ENCODE measurements at places on chromosomes 7 and 10.

DNA sequence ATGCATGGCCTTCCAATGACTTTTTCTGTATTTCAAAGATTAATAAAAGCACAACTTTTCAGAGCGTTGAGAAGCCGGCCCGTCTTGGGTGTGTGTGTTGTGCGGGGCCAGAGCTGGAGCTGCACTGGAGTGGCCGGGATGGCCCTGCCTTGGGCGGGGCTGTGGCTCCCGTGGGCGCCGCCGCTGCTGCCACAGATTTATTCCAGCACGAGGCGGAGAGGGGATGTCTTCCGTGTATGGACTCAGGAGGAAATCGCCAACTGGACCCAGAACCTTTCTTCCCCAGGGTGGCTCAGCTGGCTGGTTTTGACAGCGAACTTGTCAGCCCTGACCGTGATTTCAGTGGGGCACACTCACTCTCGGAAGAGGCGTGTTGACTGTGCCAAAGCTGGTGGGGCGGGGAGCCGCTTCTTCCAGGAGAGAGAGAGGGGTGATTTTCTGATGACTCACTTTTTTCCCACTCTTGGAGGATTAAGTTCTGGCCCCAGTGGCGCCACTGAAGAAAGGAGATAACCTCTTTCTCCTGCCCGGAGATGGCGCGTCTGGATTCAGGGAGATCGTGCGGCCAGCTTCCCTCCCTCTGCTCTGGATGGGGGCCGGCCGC lies 72.4 kb downstream of the DNAJB6 start:
- no peak for DNase-seq

GRCh38 chr10:67861750-67862432 lies 22.6 kb upstream of the SIRT1 start:
- no peak for DNase-seq

- DNase-seq: peak; percentile 44
These were observed 51.4 kb downstream of the C10orf67 start for GRCh38 chr10:23293145-23293724.

DNA sequence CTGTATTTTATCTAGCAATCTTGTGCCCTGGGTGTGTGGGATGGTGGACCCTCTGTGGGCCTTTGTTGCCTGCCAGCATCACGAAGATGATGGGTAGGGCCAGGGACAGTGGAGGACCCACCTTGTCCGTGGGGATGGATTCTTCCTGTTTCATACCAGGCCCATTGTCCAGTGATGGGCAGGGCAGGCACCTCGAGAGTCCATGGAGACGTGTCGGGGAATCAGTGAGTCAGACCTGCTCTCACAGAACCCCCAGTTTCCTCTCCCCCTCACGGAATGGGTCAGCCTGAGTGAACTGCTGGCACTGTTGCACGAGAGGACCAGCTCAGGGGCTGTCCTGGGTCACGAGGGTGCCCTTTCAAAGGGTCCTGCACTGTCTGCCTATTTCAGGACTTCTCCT lies 401.2 kb downstream of the RPS24 start:
- DNase-seq: no peak

DNA sequence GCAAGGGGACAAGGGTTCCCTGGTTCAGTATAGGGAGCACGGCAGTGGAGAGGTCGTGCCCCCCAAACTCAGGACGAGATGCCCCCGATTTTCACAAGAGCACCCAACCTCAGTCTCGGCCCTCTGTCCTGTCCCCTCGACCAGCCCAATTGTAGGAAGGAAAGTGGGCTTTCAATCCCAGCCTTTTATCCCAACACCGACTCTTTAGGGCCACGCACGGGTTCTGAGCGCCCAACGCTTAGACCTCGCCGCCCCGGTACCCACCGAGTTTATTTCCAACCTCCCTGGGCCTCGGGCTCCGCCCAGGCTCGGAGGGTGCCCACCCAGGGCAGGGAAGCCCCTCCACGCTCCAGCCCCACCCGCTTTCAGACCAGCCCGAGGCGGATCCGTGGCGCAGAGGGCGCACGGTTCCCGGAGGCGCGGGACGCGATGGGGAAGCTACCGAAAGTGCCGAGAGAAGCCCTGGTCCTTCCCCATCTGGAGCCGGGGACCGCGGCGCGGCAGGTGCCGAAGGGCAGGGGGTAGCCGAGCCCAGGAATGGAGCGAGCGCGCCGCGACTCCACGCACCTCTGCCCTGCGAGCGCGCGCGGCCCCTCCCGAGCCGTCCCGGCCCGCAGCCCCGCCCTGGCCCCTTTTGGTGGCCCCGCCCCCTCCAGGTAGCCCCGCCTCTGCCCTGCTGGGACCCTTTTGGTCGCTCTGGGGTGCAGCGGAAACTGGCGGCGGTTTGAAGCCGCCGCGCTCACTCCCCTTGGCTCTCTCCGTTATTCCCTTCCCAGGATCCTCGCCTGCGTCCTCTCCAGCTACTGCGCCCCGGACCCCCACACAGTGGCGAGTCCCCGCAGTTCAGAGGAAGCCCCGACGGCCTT lies 20.4 kb downstream of the GRID2IP start:
- peak; percentile 67 for DNase-seq

DNA sequence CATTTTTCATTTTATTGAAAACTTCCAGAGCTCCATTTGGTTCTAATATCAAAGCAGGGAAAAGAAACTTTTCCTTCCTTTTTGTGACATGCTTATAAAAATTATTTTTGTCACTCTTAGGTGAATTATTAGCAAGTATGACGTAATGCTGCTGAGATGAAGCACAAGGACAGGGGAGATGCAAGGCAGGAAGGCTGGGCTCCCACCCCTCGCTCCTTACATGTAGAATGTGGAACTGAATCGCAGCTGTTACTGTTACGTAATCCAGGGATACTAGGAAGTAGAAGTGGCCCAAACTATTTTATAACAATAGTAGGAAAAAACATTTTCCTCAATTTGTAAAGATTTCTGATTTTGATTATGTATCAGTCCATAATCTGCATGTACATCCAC lies 17.1 kb upstream of the GTPBP4 start:
- no peak for DNase-seq

DNA sequence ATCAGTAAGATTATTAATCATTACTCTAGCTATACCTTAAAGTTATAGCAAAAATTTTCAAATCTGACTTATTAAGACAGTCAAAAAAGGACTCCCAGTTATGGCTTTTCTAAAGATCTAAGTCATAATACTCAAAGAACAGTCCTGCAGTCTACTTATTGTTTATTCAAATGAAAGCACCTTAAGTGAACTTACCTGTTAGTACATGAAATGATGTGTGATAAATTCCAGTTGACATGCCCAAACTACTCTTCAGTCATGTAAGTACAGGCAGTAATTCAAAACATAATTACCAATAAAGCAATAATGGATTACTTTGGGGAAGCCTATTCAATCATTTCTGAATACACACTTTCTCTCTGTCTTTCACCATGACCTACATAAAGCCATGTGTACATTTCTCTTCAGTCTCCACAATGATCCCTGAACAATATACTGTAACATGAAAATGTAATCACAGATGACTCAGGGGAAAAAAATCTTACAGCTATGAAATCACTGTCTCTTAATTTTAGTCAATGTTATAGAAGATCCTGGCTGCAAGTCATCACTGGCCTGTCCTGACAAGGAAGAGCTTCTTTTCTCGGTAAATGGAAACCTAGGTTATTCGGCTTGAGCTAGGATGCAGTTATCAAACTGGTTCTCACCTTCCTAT lies 420.7 kb upstream of the LRRTM3 start:
- no peak for DNase-seq

DNA sequence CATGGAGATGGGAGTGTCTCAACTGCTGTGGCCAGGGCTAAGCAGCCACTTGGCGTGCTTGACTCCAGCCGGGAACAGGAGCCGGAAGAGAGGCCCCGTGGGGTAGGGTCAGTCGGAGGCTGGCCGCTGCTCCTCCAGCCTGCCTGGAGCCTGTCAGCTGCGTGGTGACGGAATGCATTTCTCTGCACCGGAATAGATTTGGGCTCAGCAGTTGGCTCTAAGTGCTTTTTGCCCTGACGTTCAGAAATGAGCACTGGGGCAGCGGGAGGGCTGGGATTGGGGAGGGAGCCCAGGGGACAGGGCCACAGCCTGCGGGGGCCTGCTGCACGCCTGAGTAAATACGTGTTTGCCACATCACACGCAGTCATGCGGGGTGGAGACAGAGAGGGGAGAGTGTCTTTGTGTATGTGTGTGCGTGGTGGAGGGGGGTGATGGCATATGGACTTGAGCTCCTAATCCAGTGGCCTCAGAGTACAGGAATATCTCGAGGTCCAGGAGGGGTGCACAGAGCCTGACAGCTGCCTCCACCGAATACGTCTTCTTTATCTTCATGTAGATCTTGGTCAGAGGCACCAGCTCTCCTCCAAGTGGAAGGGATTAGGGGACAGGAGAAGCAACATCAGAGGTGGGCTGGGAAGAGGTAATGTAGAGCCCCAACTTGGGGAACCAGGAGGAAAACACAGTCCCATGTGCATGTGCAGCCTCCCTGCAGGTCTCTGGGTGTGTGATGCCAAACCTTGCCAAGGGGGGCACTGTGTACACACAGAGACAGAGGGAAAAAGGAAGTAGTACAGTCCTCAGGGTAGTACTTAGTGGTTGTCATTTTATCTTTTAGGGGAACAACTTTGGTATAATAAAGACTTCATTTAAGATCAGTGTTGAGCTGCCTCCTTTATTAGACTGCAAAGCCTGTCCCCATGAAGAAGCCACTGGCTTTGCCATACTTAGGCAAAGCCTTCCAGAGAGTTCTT lies 151.4 kb downstream of the CDH23 start:
- peak; percentile 91 for DNase-seq

GRCh38 chr7:138116892-138117291 lies 40.6 kb downstream of the AKR1D1 start:
- DNase-seq: no peak

DNA sequence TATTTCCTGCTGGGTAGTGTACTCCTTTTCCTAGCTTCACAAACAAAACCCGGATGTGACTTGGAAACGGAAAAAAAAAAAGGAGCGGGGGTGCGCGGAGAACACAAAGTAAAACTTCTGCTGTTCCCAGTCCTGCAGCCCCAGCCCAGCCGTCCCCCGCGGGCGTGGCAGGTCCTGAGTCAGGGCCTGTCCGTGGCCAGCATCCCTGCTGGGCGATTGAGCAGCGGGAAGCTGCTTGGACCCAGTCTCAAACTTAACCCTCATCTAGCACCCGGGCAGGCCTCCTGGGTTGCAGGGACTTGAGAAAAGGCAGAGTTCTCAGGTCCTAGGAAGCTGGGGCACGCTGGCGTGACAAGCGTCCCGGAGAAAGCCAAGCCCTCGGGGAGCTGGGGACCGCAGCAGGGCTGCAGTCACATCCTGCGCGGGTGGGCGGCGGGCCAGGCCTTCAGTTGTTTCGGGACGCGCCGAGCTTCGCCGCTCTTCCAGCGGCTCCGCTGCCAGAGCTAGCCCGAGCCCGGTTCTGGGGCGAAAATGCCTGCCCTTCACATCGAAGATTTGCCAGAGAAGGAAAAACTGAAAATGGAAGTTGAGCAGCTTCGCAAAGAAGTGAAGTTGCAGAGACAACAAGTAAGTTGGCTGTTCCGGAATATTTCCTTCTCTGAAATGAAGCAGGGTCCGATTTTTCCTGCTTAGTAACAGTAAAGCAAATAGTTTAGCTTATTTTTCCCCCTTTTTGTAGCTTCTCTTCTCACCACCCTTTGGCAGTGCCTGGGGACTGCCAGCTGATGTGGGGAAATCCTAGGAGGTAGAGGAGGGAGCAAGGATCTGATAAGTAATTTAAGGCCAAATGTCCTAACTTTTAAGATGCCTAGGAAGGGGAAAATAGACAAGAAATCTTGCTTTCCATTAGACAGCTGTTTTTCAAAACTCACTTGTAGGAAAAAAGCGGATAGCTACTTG lies at the start of gene GNG11:
Gene GNG11 (plus strand): TSS at position 129 of the 960 bp plus-strand sequence. CDS start 403 bp downstream, at position 532.
- DNase-seq: no peak

DNA sequence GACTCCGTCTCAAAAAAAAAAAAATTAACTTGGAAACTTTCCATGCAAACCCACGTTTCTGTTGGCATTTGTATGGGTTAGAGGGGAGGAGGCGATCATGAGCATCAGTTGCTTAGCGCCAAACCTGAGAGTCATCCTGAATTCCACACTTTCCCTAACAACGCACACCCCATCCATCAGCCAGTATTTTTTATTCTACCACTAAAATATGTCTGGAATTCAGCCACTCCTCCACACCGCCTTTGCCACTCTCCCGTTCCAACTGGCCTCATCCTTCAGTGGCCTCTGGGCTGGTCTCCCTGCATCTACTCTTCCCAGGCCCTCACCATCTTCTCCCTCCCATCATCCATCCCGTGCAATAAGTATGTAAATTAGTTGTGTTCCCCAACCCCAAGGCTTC lies 4.7 kb upstream of the LMBR1 start:
- no peak for DNase-seq

GRCh38 chr7:55052081-55052480 lies 33.3 kb downstream of the EGFR start:
- no peak for DNase-seq

DNA sequence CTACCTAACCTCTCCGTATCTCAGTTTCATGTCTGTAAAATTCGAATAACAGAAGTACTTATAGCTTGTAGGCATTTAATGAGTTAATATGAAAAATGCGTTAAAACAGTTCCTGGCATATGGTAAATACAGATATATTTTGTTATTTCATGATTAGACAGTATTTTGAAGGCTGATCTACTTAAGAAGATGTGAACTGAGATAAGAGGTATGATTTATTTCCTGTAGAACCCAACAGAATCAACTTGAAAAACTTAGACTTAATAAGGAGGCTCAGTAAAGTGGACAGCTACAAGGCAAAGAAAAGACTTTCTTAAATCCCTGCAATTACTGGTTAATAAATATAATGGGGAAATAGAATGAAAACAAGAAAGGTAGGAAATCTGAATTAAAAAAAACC lies 103.3 kb downstream of the FANK1 start:
- no peak for DNase-seq

GRCh38 chr7:97145068-97145467 lies 27.6 kb downstream of the SDHAF3 start:
- no peak for DNase-seq

DNA sequence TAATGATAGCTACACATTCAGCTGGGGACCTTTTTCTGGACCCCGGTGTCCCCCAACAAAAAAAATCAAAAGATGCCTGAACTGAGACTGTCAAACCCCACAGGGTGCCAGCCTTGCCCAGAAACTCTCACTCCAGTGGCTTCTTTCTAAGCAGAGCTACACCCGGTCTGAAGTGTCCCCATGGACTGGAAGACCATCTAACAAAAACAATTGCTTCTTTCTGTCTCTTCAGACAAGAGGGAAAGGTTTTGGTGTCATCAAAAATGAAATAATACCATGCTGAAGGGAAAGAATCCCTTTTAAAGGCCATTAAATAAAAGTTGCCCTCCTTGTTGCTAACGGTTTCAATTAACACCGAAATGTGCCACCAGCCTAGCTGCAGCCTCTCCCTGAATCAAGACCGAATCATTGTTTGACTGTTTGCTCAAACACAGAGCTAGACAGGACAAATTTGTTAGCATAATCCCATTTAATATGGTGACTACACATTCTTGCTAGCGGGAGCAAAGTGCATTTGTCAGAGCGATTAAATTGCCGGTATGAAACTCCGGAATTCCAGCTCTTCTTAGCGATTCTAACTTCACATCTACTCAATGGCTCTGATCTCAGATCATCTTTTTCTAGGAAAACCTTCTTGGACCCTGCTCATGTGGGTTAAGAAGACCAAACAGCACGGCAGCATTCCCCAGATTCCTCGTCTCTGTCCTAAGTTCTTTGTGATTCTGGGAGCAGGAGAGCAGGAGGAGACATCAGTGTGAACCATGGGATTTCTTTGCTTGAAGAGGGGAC lies 397.5 kb upstream of the PRKCQ start:
- no peak for DNase-seq

Measured in WERI-Rb-1 (cell line).